ENCODE measurements at places on chromosomes 4 and X.

- DNase-seq = no peak
Observed at GRCh38 chr4:8319061-8319460, 49.5 kb downstream of the HTRA3 start.

GRCh38 chr4:24473309-24473721 lies 111.0 kb downstream of the DHX15 start:
- no peak for DNase-seq

- no peak for DNase-seq
Observed at GRCh38 chr4:154329268-154329868, 162.2 kb downstream of the DCHS2 start.

GRCh38 chr4:44086753-44087152 lies 361.9 kb downstream of the KCTD8 start:
- DNase-seq = no peak

DNA sequence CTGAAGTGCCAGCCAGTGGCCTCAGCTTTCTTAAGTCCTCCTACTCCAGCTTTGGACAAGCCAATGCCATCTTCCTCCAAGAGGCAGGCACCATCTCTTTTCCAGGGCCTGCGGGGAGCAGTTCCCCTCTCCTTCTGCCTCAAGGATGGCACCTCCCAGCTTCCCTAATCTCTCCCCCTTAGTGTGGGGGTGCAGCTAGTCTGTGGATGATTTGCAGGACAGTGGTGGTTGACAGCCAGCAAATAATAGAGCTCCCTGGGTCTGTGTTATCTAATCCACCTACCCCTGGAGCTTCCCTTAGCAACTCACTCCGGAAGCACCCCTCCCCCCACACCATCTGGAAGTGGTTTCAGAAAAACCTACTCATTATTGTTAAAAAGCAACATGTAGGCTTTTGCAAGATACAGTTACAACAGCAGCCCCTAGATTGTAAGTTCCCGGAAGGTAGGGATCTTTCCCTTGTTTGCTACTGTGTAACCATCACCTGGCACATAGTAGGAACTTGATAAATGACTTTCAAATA lies 247.1 kb downstream of the BCOR start:
- DNase-seq = no peak

- DNase-seq = no peak
Observed at GRCh38 chrX:135345107-135345589, 35.9 kb downstream of the ETDC start.

DNA sequence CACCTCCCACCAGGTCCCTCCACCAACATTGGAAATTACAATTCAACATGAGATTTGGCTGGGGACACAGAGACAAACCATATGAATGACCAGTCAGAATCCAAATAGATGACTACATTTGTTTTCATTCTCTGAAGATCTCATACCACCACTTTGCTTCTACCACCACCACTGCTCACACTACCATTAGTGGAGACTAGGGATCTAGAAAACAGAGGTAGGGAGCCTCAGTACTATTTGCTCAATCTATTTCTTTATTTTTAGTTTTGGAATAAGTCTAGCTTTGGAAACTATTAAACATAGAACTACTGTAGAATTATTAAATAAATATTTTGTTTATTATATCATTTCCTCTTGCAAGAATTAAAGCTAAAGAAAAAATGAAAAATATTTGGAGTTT lies 727.9 kb downstream of the CCSER1 start:
- DNase-seq = no peak

DNA sequence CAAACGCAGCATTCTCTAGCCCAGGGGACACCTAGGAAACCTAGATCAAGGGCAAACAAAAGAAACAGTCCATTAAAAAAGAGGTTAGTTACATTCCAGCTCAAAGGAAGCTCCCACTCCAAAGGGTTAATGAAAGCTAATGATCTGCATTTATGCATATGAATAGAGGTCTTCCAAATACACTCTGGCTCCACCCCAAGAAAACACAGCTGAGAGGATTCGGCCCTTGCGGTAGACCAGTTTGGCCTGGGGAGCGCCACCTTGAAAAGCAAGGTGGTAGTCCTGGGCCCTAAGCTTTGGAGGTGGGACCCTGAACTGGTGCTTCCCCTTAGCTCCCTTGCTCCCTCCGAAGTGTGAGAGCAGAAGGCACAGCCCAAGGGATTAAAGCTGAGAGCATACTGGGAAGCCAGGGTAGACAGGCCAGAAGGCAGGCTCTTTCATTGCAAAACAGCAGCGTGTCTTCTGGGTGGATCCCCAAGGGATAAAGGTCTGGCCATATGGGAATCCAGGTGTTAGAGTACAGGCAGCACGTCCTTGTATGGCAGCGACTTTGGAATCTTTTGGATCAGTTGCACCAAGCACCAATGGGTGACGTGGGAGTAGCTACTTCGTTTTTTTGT lies 3.7 kb downstream of the GABRQ start:
- DNase-seq = no peak

DNA sequence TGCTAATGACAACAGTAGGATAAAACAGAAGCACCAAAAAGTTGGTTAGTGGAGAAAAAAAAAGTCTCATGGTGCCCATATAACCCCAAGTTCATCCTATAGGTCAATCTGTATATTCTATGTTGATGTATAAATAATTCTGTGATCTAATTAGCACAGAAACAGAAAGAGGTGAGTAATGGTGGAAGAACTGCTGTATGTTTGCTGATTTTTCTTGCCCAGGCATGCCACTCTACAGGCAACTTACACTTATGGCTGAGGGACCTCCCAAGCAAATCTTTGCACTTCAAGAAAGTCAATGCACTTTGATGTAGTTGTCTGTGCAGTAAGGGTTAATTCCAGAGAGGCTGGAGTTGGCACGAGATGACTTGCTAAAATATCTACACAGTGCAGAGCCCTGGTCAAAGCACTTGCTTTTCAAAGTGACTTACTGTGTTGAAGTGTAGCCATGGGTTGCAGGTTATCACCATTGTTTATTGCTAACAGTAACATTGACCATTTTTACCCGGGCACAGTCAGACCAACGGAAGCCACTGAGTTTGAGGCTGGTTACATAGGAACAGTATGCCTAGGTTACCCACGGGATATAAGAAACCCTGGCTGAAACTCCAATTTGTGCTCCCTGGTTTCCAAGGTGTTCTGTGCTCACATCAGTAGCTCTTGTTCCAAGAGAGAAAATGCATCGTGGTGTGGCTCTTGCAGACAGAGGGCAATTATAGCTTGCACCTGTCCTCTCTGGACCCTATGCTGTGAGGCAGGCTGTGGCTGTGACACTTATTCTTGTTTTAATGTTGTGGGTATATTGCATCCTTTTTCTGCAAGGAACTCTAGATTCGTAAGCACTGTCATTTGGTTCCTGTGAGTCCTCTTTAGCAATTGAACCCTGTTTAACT lies 141.3 kb upstream of the FTHL17 start:
- no peak for DNase-seq

GRCh38 chr4:145011636-145012035 lies 86.4 kb downstream of the ANAPC10 start:
- no peak for DNase-seq

DNA sequence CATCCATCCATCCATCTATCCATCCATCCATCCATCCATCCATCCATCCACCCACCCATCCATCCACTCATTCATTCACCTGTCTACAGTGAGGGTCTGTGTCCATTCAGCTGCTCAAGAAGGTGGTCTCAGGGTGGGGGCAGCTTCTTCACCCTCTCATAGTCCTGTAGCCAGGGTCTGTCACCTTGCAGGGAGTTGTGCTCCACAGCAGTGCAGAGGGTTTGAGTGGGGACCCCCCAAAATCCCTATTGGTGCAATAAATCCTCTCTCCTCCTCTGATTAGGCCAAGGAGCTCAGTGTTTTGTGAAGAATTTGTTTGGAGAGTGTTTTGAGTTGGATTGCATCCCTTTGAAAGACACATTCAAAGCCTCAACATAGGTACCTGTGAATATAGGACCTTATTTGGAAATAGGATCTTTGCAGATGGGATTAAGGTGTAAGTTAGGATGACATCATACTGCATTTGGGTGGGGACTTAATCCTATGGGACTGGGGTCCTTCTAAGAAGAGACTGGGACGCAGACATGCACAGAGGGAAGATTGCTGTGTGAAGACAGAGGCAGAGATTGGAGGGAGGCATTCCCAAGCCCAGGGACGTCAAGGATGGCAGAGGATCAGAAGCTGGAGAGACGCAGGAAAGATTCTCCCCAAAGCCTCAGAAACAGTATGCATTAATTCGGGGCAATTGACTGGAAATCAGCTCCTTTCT lies 12.0 kb downstream of the P2RY8 start:
- no peak for DNase-seq

- DNase-seq = no peak
Observed at GRCh38 chrX:112678831-112679230, 907 bp downstream of the LHFPL1 start.

- DNase-seq = peak; percentile 23
Observed at GRCh38 chr4:48944252-48944651, 37.7 kb upstream of the OCIAD2 start.

DNA sequence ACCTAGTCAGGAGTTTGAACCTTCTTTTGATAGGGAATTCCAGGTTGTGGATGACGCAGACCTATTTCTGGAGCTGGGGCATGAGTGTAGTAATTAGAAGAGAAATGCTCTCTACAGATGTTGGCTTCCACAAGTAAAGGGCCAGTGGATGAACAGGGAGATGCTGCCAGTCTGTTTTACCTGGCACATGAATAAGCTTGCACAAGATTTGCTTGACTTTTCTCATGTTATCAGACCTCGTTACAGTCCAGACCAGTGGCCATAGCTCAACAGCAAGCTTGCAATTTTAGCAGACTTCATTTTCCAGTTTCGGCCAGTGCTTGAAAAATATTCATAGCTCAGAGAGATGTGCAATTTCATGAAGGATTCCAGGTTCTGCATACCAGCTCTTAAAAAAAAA lies 26.9 kb upstream of the SPANXB1 start:
- no peak for DNase-seq

- no peak for DNase-seq
Observed at GRCh38 chr4:5758741-5759140, 47.7 kb downstream of the EVC start.

- DNase-seq = no peak
Observed at GRCh38 chr4:110869114-110869513, 246.2 kb upstream of the PITX2 start.

GRCh38 chrX:3763111-3763510 lies 49.7 kb upstream of the PRKX start:
- DNase-seq = no peak

GRCh38 chr4:153514001-153514526 lies 47.9 kb downstream of the TMEM131L start:
- DNase-seq = no peak

DNA sequence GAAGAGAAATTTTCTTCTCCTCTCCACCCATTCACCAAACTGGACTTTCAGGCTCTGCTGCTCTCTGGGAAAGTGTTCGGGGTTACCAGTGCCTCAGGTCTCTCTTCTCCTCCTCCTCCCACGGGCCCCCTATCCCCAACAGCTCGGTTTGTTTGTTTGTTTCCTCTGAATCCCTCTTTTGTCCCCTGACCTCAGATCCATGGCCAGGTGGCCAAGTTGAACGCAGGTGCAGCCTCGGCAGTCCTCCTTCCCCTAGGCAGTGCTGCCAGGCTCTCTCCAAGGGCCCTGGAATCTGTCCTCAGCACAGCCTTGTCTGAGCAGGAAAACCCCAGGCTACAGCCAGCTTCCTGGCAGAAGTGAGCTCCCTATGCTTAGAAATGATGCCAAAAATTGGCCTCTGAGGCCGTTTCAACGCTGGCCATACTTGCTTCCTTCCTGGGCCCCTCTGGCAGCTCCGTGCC lies 60.0 kb downstream of the FHDC1 start:
- DNase-seq = no peak

- no peak for DNase-seq
Observed at GRCh38 chr4:148311526-148311925, 130.7 kb downstream of the NR3C2 start.

DNA sequence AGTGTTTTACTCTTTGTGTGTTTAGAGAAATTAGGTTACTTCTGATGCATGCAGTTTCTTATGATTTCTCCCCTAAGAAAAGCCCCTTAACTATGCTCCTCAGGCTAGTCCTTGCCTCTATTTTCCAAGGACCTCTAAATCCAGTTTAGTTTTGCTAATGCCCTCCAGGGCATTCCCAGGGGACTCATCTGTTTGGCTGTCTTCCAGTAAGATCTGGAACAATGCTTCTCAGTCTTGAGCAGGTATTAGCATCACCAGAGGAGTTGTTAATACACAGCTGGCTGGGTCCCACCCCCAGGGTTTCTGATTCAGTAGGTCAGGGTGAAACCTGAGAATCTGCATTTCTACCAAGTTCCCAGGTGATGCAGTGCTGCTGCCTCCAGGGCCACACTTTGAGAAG lies 56.9 kb downstream of the OTC start:
- no peak for DNase-seq

GRCh38 chr4:120555058-120555457 lies 367.5 kb downstream of the PRDM5 start:
- no peak for DNase-seq

- DNase-seq = no peak
Observed at GRCh38 chr4:28523681-28524190, 1663.1 kb downstream of the STIM2 start.

DNA sequence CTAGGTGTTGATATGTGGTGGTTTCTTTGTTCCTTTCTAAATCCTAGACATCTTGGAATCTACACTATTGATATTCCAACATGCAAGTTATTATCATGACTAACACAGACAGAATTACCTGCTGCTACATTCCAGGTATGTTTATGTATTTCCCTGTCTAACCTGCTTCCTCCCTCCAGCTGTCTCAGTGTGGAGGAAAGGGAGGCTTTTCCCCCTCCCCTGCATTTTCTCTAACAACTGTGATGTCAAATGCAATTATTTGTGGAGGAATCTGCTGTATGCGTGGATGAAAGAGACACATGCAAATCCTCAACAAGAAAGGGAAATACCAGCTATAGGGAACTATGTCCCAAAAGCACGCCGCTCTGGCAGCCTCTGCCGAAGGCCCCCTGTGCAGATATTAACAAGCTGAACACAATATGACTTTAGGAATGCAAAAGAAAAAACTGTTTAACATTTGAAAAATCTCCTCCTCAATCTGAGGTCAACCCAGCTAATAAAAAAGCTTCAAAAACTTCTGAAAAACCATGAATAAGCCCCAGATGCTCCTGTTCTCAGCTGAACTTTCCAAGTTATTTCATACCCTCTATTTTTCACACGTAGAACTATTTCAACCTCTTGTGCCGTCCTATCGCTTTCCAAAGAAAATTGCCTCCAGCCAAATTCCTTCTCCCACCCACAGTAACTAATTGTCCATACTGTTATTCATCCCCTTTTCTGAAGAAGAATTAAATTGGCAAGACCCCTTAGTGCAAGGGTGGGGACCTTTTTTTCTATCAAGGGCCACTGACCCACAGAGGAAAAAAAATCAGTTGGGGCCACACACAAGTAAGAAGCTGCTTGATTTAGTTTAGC lies 225.1 kb upstream of the GPC4 start:
- DNase-seq = no peak

DNA sequence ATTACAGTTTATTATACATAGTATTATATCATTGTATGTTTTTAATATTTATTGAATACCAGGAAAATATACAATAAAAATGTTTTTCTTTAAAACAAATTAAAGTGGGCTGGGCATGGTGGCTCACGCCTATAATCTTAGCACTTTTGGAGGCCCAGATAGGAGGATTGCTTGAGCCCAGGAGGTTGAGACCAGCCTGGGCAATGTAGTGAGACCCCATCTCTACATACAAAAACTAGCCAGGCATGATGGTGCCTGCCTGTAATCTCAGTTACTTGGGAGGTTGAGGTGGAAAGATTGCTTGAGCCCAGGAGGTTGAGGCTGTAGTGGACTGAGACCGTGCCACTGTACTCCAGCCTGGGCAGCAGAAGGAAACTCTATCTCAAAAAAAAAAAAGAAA lies 38.3 kb upstream of the PDS5A start:
- DNase-seq = no peak
